Cardiac septum (tissue), 1 donor: ENCODE measurements at places on chromosomes 11 and 22. TPM values are rescaled to one million over a fixed set of nuclear protein-coding genes. Genes with fewer than 3 reads are reported as not detected.

DNA sequence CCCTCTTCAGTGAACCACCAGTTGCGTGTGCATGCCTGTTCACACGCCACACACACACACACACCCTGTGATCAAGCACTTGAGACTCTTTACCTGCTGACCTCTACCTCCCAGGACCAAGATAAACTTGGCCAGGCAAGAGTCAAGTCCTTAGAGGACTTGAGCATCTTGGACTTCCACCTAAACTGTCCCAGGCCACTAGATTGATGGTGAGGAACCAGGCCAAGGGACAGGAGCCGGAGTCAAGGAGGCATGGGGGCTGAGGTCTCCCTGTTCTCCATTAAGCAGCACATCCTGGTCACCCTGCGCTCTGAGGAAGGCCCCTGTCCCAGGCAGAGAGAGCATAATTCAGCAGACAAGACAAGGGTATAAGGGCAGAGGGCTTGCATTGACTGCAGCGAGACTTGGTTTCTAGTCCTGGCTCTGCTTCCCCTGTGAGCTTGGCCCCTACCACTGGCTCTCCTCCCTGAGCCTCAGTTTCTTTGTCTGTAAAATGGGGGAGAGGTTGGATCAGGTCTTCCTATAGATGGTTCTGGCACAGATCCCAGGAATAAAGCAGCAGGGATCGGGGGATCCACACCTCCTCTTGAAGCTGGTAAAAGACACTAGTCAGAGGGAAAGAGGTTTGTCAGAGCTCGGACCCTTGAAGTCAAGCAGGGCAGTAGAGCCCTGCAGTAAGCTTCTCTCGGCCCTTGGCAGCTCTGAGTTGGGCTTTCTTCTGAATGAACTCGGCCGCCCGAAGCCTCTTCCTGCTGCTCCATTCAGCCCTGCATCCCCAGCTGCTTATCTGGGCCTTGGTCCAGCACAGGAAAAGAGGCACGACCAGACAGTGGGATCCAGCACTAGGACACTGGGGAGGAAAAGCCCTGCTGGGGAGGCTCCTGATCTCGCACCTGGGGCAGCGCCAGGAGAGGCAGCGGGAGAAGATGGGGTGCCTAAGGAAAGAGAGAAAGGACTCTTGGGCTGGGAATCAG lies 2.0 kb downstream of the CREB3L1 start:
- no peak for DNase-seq

C11orf87 gene
- 0.03 TPM for total RNA-seq

GRCh38 chr22:45008751-45009605 lies 827 bp downstream of the PHF21B start:
- DNase-seq = no peak

TH gene
- not detected for total RNA-seq

GRCh38 chr11:40291741-40292140 lies 1167.7 kb downstream of the LRRC4C start:
- no peak for DNase-seq

GRCh38 chr11:120108154-120108784 lies 29.6 kb downstream of the TRIM29 start:
- no peak for DNase-seq

- DNase-seq = no peak
Observed at GRCh38 chr11:126146454-126147192, 64.8 kb downstream of the RPUSD4 start.

DNA sequence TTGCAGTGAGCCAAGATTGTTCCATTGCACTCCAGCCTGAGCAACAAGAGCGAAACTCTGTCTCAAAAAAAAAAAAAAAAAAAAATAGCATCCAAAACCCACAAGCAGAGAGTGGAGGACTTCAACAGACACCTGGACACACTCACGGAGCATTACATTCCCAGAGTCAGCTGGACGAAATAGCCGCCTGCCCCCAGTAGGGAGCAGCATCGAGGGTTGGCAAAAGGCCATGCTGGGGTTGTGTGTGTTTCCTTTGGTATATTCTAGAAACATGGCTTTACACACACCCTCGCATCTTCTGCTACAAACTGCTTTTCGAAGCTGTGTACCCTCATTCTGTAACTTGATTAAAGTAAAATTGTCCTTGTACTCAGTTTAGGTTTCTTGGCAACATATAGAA lies 5.3 kb downstream of the ADA2 start:
- DNase-seq = no peak

- DNase-seq = no peak
Observed at GRCh38 chr11:23991165-23991539, 505.7 kb upstream of the LUZP2 start.

DNA sequence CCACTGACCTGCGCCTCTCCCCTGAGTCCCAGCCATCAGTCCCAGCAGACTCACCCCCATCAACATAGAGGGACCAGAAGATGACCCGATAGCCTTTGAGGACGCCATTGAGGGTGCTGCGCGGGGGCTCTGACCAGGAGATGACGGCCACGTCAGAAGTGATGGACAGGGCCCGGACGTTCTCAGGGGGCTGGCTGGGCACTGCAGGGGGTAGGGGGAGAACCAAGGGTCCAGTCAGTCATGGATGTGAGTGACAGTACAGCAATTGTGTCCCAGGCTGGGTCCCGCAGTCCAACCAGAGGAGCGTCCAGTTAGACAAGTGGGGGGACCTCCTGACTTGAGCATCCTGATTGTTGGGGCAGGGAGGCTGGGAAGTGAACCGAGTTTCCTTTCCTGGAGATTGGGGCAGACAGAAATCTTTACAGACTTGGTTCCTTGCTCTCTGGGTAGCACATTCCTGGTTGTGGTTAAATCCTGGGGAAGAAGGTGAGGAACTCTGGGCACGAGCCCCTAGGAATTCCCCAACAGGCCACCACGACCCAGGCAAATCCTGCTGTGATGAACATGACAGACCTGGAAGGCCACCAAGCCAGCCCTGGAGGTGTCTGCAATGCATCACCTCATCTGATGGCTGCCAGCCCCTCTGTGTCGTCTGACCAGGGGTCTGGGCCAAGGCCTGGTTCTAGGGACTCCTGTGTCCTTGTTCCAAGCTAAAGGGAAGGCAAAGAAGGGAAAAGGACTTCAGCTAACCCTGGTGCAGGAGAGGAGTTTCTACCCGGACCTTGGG lies 133.9 kb downstream of the CEP164 start:
- DNase-seq = no peak

GRCh38 chr11:78564490-78565467 lies 9.9 kb downstream of the NARS2 start:
- no peak for DNase-seq

KIF18A gene
- 0.27 TPM for total RNA-seq

DNA sequence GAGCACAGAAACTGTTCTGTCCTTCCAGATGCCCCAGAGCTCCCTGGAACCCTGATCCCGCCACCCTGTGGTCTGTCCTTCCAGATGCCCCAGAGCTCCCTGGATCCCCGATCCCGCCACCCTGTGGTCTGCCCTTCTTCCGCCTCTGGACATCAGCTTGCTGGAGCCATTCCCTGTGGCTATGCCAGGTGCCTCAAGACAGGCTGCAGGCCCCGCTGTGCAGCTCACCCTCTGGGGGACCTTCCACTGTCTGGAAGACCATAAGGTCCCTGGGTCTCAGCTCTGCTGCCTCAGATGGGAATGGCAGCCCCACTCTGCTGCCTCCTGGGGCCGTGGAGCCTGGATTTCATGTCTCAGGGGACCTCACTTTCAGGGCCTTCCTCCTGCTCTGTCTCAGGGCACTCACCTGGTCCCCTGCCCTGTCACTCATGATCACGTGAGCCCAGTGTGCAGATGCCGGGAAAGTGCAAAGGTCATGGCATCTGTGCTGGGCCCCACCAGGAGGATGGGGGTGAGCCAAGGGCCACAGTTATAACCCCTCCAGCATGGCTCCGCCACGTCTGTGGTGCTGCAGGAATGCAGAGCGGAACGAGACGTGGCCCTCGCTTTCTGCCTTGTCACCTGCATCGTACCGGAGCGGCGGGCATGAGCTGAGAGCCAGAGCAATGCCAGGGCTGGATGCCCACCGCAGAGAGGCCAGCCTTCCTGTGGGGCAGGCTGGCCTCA lies 1520.7 kb downstream of the BRD1 start:
- DNase-seq = peak; percentile 60

GRCh38 chr11:84804041-84804440 lies 823.1 kb downstream of the DLG2 start:
- DNase-seq = no peak

DNA sequence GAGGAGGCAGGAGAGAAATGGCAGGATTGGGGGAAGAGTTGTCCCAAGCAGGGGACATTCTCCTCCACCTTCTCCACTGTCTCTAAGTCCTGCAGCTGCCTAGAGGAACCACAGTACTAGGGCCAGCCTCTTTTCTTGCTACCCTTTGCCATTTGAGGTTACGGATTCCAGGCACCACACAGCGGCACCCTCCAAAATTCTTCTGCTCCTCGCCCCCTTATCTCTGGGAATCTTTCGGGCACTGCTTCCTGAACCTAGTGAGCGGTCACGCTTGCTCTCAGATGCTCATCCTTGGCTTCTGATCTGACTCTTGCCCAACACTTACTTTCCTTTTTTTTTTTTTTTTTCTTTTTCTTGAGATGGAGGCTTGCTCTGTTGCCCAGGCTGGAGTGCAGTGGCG lies 26.6 kb upstream of the XBP1 start:
- DNase-seq = no peak
